Naive thymus-derived CD8-positive, alpha-beta T cell (primary cell): ENCODE measurements at places on chromosomes 3 and 15.

DNA sequence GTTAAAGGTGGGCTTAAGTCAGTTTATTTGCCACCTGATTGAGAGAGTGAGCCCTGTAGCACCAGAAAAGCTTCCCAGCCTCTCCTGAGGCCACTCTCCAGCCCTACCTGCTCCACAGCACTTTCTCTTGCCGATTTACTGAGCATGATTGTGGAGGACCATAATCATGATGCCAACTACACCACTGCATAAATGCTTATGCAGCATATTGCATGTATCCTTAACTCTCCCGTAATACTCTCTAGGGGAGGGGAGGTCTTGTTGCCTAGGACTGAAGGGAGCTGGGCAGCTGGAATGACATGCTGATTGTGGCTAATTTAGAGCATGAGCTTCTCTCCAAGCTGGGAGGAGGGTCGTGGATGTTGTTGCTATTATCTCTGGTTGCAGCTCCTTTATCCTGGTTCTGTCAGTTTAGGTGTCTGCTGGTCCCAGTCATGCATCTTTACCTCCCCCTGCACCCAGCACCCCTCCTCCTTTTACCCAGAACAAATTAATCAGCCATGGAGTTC lies 54.3 kb downstream of the GPD1L start:
- no peak for DNase-seq

DNA sequence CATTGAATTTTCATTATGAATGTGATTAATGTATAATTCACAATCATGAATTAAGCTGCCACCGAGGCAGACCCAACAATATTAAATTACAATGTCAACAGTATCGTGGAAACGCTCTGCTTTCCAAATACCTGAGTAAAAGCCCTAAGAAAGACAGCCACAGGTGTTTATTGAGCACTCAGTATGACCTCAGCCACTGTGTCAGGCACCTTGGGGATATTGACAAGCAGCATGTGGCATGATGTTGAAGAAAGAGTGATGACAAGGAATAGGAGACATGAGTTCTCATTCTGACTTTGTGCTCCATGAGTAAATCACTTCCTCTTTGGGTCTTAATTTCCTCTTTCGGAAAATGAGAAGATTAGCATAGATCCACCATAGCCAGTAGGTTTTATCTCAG lies 12.8 kb downstream of the C2CD4A start:
- no peak for DNase-seq

DNA sequence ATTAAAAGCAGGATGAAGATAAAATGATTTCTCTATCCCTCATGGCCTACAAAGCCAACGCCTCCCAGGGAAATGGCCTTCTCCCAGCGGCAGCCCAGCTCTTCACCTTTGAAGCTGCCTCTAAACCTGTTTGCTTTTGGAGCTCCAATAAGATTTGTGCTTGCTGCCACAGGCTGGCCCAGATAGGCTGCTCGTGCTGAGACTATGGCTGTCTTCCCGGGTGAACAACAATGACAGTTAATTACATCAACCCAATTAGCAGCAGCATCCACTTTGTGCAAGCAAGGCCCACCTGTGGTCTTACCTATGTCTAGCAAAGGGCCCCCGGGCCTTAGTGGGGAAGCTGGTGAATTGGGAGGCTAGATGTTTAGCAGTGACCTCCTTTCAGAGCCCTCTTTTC lies 179.6 kb downstream of the P3H2 start:
- no peak for DNase-seq

GRCh38 chr15:41908736-41909461 lies 15.0 kb upstream of the SPTBN5 start:
- no peak for DNase-seq

GRCh38 chr3:51361746-51362145 lies 23.3 kb upstream of the MANF start:
- DNase-seq, result no peak

- DNase-seq, result no peak
Observed at GRCh38 chr15:66114863-66115425, 138.6 kb downstream of the MEGF11 start.

GRCh38 chr3:134809427-134810051 lies 14.5 kb downstream of the EPHB1 start:
- no peak for DNase-seq

- no peak for DNase-seq
Observed at GRCh38 chr3:191373327-191373726, 43.0 kb upstream of the UTS2B start.

GRCh38 chr3:71062952-71063772 lies 520.4 kb downstream of the FOXP1 start:
- peak; percentile 44 for DNase-seq

DNA sequence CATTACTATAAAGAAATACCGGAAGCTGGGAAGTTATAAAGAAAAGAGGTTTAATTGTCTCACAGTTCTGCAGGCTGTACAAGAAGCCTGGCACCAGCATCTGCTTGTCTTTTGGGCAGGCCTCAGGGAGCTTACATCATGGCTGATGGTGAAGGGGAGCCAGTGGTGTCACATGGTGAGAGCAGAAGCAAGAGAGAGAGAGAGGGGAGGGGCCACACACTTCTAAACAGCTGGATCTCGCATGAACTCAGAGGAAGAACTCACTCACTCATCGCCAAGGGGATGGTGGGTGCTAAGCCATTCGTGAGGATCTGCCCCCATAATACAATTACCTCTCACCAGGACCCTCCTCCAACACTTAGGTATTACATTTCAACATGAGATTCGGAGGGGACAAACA lies 51.8 kb upstream of the ANKRD34C start:
- no peak for DNase-seq

DNA sequence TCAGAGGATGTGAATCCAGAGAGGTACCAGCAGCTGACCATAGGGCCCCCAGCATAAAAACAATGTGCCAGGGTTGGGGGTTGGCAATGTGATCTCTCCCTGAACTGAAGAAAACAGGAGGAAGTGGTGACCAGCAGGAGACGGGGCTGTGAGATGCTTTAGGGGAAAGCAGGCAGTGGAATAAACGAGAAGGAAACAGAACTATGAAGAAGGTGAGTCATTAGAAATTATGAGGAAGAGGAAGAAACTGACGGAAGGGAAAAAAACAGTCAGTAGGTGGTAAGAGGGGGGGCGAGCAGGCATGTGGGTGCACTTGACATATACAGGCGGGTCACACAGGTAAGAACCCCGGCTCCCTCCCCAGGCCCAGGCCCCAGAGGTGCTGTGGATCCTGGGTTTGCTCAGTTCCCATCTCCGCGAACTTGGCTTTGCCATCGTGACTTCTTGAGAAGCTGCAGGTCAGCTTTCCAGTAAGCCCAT lies 42.2 kb upstream of the B3GNT5 start:
- no peak for DNase-seq

DNA sequence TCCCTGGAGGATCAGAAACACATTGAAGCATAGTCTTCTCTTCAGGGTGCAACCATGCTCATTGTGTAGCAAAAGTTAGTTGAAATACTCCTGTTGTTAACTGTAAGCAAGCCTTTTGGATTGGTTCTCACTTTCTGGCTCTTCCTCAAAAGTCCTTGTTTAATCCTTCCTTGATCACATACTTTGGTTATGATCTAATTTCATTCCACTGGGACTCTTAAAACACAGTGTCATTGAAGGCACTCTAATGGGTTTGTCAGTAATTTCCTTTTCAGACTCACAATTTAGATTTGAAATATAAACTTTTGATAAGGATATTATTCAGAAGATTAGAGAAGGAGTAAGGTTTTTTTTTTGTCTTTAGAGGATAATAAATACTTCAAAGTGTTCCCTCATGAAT lies 451.7 kb upstream of the SGO1 start:
- no peak for DNase-seq
